SK-N-SH (cell line): ENCODE measurements at places on chromosomes 2 and 18. TPM values are rescaled to one million over a fixed set of nuclear protein-coding genes. Genes with fewer than 3 reads are reported as not detected.

GRCh38 chr2:205936446-205936845, 149.5 kb downstream of the INO80D start:
- no peak for DNase-seq

The SATB2 gene
- 0.06 and 0.13 TPM in 2 replicates for polyA plus RNA-seq

The RBM44 gene
- 0.30 and 0.34 TPM in 2 replicates for polyA plus RNA-seq

The ITGA4 gene
- 10.5 and 12.5 TPM in 2 replicates for polyA plus RNA-seq
